ENCODE measurements at places on chromosomes 5 and 9.

DNA sequence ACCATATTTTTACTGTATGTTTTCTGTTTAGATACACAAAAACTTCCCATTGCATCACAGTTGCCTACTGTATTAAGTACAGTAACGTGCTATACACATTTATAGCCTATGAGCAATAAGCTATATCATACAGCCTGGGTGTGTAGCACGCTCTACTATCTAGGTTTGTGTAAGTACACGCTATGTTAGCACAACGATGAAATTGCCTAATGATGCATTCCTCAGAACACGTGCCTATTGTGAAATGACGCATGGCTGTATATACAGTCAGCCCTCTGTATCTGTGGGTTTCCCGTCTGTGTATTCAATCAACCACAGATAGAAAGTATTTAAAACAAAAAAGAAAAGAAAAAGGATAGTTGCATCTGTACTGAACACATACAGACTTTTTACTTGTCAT is 64.2 kb downstream of the SGCD start:
- peak; percentile 44 for DNase-seq

- DNase-seq = peak; percentile 36
Measured at GRCh38 chr9:21689854-21690253, 112.6 kb upstream of the MTAP start.

DNA sequence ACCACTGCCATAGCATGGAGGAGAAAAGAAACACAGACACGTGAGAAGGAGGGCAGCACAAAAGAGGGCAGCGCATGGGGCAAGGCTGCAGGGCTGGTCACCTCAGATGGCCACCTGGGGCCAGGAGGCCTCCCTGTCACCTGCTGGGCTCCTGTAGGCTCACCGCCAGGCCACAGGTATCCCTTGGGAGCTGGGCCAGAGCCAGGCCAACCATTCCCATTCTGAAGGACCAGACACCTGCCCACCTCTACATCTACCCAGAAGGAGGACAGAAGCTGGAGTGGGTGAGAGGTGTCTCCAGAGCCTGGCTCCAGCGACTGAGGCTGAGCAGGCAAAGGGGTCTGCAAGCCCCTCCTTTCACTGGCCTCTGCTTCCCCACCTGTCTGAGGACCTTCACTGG is 103.1 kb downstream of the PAX5 start:
- DNase-seq = no peak

- DNase-seq = no peak
Measured at GRCh38 chr9:95090023-95090791, 227.3 kb downstream of the FANCC start.

GRCh38 chr9:504921-505740 is 290.5 kb downstream of the DOCK8 start:
- DNase-seq = peak; percentile 44

DNA sequence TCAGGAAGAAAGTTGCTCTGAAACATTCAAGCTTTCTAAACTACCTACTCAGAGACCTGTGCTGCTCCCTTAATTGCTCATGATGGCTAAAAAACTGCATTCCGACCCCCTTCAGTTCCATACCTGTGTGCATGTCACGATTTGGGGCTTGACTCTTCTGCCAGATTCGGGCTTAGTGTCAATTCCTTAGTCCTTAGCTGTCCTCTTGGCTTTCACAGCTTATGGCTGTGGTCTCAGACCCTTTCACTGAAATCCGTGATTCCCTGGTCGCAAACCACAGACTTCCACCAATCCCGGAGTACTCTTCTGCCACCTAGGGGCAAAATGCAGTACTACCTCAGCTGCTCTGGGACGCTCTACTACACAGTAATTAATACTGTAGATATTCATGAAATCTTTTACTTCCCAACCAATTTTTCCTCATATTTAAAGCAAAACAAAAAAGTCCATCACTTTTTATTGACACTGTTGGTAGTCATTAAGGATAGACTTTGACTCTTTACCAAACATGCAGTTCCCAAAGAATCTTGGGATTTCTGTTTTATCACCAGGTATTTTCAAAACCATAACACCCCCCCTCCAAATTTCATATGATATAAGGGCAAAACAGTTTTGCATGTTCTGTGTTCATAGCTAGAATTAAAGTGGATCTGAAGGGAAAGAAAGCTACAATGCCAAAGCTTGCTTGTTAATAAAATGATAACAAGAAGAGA is 617.4 kb downstream of the SLCO4C1 start:
- peak; percentile 64 for DNase-seq

GRCh38 chr9:108960331-108960730 is 26.1 kb downstream of the ABITRAM start:
- DNase-seq = no peak
